ENCODE measurements at places on chromosomes 13 and 19.

DNA sequence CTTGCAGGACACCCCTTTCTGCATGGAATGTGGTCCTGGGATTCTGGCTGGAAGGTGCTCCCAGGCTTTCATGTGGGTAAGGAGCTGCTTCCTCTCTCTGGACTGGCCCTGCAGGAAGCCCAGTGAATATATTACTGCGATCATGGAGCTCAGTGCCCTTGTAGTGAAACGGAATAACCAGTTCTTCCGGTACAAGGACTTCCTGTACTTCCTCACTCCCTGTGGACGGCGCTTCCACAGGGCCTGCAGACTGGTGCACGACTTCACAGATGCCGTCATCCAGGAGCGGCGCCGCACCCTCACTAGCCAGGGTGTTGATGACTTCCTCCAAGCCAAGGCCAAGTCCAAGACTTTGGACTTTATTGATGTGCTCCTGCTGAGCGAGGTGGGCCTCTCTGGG lies 8.0 kb downstream of the CYP4F8 start:
- no peak for DNase-seq

DNA sequence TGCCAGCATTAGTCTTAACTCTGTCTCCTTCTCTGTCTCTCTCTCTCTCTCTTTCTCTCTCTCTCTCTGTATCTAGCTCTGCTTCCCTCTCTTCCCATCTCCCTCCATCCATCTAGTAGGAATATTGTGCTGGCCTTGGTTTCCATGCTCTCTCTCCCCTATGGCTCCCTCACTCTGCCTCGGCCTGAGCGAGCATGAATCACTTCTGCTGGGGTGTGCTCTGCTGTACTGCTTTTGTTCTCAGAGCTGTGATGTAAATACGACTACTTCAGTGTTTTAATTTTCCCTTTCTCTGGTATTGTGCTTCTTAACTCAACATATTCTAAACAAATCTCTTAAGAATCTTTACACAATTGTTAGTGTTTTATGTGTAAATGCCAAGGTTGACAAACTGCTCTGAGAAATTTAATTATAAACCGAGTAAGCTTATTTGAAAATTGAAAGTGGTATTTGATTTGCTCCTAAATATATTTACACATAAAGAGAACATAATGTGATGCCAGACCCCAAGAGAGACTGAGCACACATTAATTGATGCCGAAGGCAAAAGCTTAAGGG lies 211.5 kb upstream of the KL start:
- no peak for DNase-seq

DNA sequence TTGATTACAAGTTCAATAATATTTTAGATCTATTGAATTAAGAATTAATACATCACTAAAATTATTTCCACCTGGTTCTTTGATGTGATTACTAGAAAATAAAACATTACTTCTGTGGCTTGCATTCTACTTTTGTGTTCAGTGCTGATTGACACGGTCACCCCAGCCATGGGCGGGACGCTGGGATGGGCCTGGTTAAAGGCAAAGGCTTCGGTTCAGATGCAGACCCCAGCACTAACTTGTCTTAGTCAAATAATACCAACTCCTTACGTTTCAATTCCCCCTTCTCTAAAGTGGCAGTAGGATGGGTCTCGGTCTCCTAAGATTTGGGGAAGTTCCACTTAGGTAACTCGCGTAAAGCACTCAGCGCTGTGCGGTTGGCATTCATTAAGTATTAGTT lies 144.9 kb downstream of the URI1 start:
- no peak for DNase-seq

- DNase-seq: no peak
Observed at GRCh38 chr13:46810440-46810839, 13.5 kb upstream of the ESD start.

- DNase-seq: no peak
Observed at GRCh38 chr13:59665732-59666131, 498.0 kb downstream of the DIAPH3 start.

DNA sequence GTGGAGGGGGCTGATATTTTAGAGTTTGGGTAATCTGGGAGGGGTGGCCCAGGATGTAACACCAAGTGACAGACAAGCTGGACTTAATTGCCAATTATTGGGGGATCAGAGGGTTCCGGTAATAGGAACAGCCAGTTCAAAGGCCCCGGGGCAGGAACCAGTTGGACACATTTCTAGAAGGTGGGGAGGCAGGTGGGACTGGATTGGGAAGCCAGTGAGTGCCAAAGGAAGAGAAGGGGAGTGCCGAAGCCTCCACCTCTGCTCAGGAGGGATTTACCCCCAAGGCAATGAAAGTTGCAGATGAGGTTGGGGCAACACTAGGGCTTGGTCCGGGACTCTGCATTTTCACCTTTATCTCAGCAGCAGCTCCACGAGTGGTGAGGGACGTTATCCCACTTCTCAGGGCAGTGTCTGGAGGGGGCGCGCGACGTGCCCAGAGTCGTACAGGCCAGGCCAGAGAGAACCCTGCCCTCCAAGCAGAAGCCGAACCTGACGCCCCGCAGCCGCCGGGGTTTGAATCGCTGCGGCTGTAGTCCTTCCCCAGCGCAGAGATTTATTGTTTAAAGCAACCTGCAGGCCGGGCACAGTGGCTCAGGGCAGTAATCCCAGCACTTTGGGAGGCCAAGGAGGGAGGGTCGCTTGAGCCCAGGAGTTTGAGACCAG lies 5.7 kb upstream of the JUND start:
- no peak for DNase-seq

Measured in hematopoietic multipotent progenitor cell treated with erythropoietin and hydrocortisone succinate and interleukin-3 and kit ligand, for 15 days (in vitro differentiated cells).